ENCODE measurements at places on chromosomes 13 and 19. TPM values are rescaled to one million over a fixed set of nuclear protein-coding genes. Genes with fewer than 3 reads are reported as not detected.

Gene TUBA3C
- not detected for polyA plus RNA-seq

Gene ZNF682
- 21.5 TPM for polyA plus RNA-seq

Gene SLC25A41
- polyA plus RNA-seq: 0.57 TPM

Gene OR7D2
- polyA plus RNA-seq: 2.0 TPM

Gene DNAJC15
- polyA plus RNA-seq: 23.1 TPM

Gene PABPC3
- polyA plus RNA-seq: 0.98 TPM

Gene PIAS4
- polyA plus RNA-seq: 21.2 TPM

Gene FAM216B
- polyA plus RNA-seq: 10.7 TPM

Gene ZNF208
- 1.4 TPM for polyA plus RNA-seq

Gene TMPRSS9
- 0.24 TPM for polyA plus RNA-seq

Gene MTUS2
- polyA plus RNA-seq: 1.6 TPM

Gene RASL11A
- 12.3 TPM for polyA plus RNA-seq

Gene DNAAF3
- polyA plus RNA-seq: 1.4 TPM

Gene USHBP1
- polyA plus RNA-seq: 9.5 TPM

Gene C19orf81
- not detected for polyA plus RNA-seq

Gene SIGLEC7
- 0.54 TPM for polyA plus RNA-seq

Gene MADCAM1
- 6.2 TPM for polyA plus RNA-seq

Gene ZNF181
- polyA plus RNA-seq: 16.0 TPM

Gene VMAC
- polyA plus RNA-seq: 9.0 TPM

Gene MEGF8
- polyA plus RNA-seq: 39.5 TPM

Gene PDE4C
- polyA plus RNA-seq: 2.1 TPM

Gene HIPK4
- 0.27 TPM for polyA plus RNA-seq

Gene GPX4
- polyA plus RNA-seq: 169 TPM

Gene SIGLECL1
- polyA plus RNA-seq: not detected
